ENCODE measurements at places on chromosomes 7 and 10.

- no peak for DNase-seq
Measured at GRCh38 chr10:84172467-84173356, 889 bp upstream of the GPR15LG start.

DNA sequence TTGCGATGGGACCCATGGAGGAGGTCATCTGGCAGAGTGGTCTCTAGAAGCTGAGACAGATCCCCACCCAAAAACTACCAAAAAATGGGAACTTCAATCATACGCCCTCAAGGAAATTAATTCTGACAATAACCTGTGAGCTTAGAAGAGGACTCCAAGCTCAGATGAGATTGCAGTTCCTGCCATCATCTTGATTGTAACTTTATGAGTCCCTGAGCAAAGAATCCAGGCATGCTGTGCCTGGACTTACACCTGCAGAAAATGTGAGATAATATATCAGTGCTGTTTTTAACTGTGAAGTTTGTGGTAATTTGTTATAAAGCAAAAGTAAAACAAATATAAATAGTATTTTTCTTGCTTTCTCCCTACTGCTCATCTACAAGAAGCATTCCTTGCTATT is 299.6 kb upstream of the MBL2 start:
- no peak for DNase-seq

DNA sequence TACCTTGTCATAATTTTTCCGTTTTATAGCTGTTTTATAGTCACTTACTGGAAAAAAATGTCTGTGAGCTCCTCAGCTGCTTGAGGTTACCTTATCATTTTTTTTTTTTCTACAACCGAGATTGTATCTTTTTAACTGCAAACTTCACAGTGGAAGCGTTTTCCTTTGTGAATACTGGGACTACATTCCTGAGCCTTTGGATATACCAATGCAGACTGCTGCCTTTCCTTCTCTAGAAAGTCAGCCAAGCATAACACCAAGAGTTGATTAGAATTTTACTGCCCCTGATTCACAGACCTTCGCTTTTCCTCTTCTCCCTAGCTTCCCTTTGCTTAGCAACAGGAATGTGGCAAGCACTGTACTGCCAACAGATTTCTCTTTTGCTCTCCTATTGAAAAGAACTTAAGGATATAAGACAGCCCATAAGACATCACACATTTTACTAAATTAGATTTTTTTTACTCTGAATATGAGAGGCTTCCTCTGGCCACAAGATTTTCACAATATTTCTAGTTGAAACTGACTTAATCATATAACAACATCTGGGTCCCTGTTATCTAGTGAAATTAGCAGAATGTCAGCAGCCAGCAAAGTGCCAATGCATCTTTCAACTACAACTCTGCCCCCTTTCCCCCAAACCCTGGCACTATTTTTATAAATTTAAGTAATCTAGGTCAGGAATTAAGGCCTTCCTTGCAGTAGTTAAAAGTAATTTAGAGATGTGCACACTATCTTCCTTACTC is 170.6 kb downstream of the PRKG1 start:
- DNase-seq = no peak

- DNase-seq = no peak
Measured at GRCh38 chr7:25854608-25855497, 297.1 kb upstream of the NFE2L3 start.

- no peak for DNase-seq
Measured at GRCh38 chr7:70574970-70575799, 556.8 kb upstream of the GALNT17 start.

GRCh38 chr10:108132303-108132702 is 967.8 kb upstream of the SORCS1 start:
- no peak for DNase-seq

DNA sequence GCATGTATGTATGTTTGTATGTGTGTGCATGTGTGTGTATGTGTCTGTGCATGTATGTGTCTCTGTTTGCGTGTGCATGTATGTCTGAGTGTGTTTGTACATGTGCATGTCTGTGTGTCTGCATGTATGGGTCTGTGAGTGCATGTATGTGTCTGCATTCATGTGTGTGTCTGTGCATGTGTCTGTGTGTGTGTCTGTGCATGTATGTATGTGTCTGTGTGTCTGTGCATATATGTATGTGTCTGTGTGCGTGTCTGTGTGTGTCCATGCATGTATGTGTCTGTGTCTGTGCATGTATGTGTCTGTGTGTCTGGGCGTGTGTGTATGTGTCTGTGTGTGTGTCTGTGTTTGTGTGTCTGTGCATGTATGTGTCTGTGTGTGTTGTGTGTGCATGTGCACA is 49.9 kb upstream of the DIP2C start:
- no peak for DNase-seq

GRCh38 chr10:98000346-98000745 is 30.1 kb downstream of the CRTAC1 start:
- no peak for DNase-seq

DNA sequence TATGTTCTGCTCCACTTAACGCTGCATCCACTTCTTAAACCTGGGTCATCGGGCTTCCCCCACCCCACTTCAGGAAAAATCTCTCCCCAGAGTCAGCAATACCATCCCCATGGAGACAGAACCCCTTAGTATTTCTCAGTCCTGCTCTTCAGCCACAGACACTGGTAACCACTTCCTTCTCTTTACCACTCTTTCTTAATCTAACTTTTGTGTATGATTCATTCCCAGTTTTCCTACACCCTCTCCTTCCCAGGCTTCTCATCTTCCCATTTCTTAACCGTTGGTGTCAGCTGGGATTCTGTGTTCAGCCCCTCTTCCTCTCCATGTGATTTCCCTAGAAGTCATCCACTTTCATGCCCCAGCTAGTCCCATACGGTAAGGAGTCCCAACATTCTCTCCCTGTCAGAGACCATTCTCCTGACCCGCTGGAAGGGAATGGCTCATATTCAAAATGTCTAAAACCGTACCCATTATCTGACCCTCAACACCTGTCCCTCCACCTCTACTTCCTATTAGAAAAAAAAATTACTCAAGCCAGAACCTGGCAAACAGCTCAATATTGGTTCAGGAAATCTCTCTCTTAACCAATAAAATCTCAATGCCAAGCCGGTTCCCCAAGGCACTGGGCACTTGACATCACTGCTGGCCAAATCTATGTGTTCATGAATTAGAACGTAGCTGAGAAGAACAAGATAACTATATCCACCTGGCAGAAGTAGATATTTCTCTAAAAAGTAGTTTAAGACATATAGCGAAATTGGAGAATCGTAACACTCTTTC is 89.4 kb downstream of the DGKI start:
- DNase-seq = no peak

GRCh38 chr10:67790534-67791408 is 47.2 kb downstream of the DNAJC12 start:
- no peak for DNase-seq

GRCh38 chr7:103988468-103989199 is 824 bp downstream of the RELN start:
- no peak for DNase-seq

- DNase-seq = no peak
Measured at GRCh38 chr7:42832667-42833066, 79.2 kb downstream of the C7orf25 start.

GRCh38 chr7:32879460-32879859 is 12.1 kb downstream of the KBTBD2 start:
- DNase-seq = no peak

DNA sequence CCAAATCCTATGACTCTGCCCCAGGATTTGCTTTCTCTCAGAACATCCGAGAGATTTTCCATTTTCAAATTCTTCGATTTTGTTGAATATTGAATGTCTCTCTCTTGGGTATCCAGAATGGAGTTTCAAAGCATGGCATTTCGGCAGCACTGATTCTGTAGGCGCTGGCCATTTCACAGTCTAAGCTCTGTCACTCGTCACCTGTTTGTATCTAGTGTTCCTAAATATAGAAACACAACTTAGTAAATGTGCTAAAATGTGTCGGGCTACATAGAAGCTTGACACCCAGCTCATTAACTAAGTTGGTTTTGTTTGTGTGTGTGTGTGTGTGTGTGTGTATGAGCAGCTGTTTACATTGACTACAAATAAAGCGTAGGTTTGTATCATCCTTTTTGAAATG is 173.5 kb upstream of the FZD1 start:
- DNase-seq = no peak

GRCh38 chr10:84765656-84766055 is 437.3 kb downstream of the CCSER2 start:
- no peak for DNase-seq

DNA sequence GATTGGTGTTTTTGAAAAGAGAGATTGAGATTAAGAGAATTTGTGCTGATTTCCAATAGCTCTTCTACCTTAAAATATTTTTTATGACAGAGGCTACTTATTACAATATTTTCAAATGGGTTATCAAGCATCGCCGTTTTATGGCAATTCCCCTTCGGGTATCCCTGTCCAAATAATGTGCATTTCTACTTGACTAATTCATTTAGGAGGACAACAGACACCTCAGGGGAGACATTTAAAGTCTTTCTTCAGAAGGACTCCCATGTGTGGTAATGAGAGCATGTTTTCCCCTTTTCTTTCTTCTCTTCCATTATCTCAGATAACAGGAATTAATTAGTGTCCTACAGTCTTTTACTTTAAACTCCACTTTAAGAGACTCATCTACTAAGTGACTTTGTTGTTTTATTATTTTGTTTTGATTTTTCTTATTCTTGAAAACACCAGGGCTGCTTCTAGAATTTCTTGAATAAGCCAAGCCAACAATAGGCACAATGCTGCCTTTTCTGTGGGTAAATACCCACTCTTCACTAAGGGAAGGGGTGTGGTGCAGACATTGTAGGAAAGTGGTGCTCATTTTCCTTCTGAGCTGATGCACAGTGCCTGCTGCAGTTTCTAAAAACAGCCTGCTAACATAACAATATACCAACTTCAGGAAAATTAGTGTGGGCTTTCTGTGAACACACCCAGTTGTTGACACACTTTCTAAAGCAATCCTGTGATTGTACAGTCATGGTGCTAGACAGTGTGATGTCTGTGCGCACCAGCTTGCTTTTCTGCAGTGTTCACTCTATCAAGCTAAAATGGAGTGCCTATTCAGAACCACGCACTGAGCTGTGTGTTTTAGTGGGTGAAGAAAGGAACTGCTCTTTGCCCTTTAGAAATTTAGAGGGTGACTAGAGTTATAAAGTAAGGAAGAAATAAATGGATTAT is 597.7 kb downstream of the NRG3 start:
- no peak for DNase-seq

GRCh38 chr7:46029111-46029704 is 108.1 kb upstream of the IGFBP3 start:
- DNase-seq = no peak

GRCh38 chr10:60816628-60817397 is 38.5 kb downstream of the CDK1 start:
- peak; percentile 53 for DNase-seq

DNA sequence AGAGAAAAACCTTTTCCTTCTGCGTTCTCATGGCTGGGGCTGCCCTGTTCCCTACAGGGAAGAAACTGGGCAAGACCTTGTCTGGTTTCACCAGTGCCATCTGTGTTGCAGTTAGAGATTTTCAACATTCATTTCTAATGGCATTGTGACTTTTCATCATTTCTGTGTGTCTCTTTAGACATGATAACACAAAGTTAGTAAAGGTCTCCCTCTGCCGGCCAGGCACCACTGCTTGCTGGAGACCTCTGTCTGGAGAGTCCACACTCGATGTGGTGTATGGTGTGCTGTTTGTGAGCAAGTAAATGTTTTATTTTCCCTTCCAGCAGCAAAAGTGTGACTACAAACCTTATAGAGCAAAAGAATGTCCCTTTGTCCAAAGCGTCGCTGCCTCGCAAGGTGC is 213.5 kb downstream of the PAXIP1 start:
- no peak for DNase-seq

GRCh38 chr7:11747715-11748485 is 84.1 kb downstream of the THSD7A start:
- no peak for DNase-seq
